Dorsolateral prefrontal cortex (tissue), 122 donors: ENCODE measurements at places on chromosomes 11 and 22.

DNA sequence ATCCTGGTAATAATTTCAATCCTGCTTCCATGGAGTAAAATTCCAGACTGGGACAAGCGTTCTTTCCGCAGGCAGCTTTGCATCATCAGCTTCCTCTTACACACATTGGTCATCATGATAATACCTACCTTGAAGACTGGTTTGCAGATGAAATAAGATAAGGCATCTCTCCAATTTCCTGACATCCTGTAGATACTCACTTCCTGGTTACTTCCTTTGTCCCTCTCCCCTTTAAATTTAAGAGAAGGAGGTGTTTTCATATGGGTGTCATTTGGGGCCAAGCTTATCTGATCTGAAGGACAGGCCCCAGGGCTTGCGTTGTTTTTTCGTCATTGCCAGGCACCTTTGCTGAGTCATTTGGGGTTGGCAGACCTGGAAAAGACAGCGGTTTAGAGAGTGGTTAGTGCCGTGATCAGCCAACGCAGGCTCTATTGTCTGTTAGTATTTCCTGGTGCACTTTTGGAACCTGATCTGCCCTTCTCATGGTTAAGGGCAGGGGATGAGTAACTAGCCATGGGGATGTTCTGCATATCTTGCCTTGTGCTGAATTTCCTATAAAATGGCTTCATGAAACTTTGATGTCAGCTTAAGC, 24.1 kb downstream of the GRAMD1B start:
- DNase-seq = no peak

DNA sequence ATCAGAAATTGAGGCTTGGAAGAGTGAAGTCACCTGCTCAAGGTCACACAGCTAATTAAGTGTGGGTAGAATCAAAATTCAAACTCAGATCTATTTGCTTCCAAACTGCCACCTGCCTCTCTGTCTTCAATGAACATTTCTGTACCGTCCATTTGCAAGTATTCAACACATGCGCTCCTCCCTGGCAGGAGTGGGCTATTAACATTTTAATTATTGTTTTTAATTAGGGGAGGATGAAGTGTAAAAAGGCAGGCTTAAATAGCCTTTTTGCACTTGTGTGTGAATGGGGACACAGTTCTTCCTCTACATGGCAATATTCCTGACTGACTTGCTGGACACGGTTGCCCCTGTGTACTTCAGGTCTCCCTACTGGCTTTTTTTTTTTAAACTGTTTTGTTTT, 114.4 kb upstream of the NARS2 start:
- no peak for DNase-seq

DNA sequence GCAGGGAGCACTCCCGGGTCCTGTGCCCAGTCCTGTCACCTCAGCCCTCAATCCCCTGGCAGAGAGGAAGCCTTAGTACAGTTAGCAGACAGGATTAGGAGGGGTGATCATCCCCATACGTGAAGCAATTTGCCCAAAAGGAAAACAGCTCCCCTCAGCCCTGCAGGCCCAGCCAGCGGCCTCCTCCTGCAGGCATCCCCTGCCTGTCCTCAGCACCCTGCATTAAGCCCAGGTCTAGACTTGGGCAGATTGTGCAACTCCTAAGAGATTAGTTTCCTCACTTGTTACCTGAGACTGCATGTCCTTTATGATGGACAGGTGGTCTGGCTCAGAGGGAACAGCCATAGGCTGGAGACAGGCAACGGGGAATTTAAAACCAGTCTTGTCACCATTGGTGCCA, 95.5 kb upstream of the TMEM45B start:
- DNase-seq = no peak

DNA sequence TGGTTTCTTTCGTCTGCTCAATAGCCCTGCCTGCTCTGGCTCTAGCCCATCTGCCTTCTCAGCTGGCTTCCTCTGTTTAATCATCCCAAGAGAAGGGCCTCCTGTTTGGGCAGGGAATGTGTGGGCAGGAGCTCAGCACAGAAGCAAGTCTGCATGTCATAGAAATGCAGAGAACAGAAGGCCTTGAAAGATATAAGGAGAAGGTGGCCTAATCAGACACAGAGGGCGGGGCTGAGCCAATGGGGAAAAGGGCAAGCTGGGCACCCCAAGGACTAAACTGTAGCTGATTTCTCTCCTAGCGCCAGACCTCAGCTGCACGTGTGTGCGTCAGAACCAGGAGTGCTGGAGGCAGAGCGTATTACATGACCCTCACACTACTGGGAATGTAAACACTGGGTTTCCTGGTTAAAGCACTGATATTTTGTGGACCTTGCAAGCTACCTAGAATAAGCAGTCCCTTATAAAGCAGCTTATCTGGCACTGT, 7.6 kb upstream of the CCKBR start:
- peak; percentile 67 for DNase-seq
